ENCODE measurements at places on chromosomes 2 and 18.

- DNase-seq = no peak
Measured at GRCh38 chr2:39875182-39875913, 96.3 kb upstream of the THUMPD2 start.

DNA sequence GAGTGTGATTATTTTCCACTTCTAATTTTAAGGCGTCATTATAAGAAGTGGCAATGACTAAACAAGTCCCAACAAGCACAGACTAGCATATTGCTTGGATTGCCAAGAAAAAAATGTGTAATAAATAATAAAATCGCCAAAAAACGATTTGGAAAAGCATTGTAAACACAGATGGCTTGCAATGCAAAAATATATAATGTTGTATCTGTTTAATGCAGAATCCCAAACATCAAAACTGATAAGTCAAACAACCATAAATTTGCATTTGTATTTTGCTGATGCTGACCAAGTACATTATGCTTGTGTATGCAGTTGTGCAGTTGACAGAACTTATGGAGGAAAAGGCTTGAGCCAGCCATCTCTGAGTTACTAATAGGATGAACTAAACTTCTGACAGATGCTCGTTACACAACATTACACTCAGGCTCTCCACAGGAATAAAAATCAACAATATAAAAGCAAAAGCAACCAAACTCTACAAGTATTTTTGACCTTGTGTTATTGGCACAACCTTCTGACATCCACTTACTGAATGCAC is 68.1 kb downstream of the DNER start:
- no peak for DNase-seq

- DNase-seq = peak; percentile 90
Measured at GRCh38 chr18:62714671-62715435, 488 bp upstream of the PHLPP1 start.

GRCh38 chr2:8680822-8681760 is 765 bp upstream of the ID2 start:
- DNase-seq = peak; percentile 27

GRCh38 chr2:160918906-160919503 is 241.2 kb upstream of the TANK start:
- peak; percentile 2 for DNase-seq

- DNase-seq = no peak
Measured at GRCh38 chr2:146642066-146642465, 1202.8 kb upstream of the ACVR2A start.

DNA sequence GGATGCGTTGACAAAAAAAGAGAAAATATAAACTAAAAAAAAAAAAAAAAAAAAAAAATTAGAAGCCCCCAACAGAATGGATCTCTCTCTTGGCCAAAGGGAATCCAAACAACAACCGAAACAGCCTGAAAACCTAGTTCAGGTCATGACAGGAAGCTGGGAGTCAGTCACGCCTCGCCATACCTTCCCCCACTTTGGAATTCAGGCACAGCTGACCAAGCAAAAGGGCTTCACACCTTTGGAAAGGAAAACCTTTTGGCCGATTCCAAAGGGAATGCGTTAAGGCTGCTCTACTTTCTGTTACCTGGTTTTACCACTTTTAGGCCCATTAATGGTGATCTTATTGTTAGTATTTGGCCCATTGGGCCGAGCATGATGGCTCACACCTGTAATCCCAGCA is 17.9 kb upstream of the RMC1 start:
- no peak for DNase-seq

DNA sequence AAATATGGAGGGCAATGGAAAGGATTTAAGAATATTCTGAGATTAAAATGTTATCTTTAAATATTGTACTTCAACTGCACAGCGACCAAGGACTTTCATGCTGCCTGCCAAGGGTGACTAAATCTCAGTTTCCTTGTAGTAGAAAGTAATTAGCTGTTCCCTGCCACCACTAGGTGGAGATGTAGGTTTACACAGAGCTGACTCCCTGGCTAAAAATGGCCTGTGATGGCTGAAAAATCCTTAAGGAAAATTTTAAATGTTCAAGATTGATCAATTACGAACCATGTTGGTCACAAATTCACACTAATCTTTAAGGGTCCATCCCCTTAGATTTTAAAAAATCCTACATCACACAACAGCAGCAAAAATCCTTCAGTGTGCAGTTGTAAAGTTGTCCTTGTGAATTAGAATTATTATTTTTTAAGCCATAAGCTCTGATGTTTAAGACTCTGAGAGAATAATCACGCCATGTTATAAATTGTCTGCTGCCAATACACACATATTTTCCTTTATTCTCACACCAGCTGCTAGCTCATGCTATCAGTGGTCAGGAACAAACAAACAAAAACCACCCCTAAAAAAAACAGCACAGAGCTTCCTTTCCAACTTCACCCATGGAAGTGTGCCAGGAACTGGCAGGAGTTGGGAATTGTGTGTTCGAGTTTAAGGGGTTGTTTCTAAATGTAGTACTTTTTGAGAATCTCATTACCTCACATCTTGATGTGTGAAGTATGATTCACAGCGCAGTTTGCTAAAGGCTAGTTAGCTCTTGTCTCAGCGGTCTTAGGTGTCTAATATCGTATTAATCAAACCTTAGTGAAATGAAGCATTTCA is 399.8 kb downstream of the TMEM182 start:
- no peak for DNase-seq

DNA sequence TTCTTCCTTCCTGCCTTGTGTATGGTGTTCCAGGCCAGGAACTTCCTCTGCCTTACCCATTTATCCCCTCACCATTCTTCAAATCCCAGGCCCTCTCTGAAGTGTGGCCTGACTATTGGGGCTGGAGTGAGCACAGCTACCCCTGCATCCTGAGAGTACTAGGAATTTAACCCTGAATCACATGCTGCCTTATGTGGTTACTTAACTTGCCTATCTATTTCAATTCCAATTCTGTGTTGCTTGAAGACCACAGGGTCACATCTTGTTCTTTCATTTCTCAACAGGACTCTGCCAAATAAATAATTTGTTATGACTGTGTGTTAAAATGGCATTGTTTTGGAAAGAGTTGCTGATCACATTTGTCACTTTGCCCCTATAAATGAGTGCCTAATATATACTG is 108.6 kb downstream of the CERS6 start:
- no peak for DNase-seq

DNA sequence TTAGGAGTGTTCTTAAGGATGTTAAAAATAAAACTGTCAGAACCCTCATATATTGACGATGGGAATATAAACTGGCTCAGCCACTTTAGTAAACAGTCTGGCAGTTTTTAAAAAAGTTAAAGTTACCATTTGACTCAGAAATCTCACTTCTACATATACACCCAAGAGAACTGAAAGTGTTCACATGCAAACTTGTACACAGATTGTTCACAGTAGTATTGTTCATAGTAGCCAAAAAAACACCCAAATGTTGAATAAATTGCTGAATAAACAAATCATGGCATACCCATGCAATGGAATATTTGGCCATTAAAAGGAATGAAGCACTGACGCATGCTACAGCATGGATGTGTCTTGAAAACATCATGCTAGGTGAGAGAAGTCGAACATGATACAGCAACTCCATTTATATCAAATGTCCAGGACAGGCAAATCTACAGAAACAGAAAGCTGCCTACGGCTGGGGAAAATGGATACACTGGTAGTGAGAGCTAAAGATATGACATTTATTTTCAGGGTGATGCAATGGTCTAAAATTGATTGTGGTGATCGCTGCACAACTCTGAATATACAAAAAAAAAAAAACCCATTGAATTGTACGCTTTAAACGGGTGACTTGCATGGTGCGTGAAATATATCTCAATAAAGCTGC is 10.1 kb downstream of the RPL31 start:
- no peak for DNase-seq

DNA sequence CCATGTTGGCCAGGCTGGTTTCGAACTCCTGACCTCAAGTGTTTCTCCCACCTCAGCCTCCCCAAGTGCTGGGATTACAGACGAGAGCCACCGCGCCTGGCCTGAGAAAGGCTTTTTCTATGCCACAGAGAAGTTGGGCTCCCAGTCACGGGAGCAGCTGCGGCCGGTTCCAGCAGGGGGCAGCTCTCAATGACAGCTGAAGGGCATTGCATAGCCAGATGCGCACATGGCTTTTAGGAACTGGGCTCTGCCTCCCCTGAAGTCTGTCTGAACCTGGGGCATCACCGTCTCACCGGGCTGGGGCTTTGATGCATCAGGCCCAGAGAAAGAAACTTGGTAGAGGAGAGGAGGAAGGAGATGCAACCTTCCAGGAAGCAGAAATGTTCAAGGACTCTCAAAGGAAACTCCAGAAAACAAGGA is 84.2 kb upstream of the LAPTM4A start:
- no peak for DNase-seq

GRCh38 chr2:23801396-23801795 is 125.5 kb downstream of the ATAD2B start:
- no peak for DNase-seq

DNA sequence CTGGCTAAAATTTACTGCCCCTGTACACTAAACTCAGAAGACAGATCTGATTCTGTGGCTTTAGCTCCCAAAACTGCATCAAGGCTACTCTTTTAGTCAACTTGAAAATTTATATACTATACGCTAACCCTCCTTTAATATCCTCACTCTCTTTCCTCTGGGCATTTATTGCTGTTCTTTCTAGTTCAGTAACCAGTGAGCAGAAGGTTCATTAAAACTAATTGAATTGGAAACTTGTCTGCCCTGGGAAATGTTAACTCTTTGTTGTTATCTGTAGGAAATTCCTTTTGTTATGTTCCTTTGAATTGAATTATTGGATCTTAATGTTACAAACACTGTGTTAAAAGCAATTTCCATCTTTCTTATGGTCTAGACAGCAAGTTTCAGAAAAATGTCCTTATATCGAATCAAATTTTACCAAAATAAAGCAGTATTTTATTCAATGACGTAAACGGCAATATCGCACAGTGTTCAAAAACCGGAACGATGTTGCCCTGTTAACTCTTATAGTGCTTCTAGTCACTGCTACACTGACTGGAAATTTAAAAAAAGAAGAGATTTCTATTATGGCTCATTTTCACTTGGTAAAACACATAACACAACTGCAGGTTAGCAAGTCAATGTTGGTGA is 168.3 kb downstream of the NR4A2 start:
- no peak for DNase-seq

DNA sequence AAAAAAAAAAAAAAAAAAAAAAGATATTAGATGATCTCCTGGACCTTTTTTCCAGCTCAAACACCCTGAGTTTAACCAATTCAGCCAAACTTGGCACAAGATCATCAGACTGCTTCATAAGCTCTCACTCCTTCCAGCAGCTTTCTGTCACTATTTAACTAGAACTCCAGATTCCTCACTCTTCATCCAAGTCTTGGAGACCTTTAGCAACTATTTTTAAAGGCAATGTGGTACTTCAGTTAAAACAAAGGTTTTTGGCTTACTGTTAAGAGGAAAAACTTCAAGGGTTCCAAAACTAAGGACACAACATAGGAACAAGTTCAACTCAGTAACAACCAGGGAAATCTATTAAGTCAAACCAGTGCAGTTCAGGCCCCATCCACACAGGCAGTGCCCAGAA is 23.2 kb downstream of the LAMA1 start:
- DNase-seq = no peak

All from activated T-helper 1 cell treated with Interleukin-2 at 50 U/mL for 16 hours (primary cell).